Chondrocyte (in vitro differentiated cells): ENCODE measurements at places on chromosomes 12 and 14. TPM values are rescaled to one million over a fixed set of nuclear protein-coding genes. Genes with fewer than 3 reads are reported as not detected.

Gene PAH
- not detected in 3 replicates for total RNA-seq

Gene OASL
- not detected in 3 replicates for total RNA-seq

Gene ERP27
- total RNA-seq, result 0.73 to 0.87 TPM (median 0.77 TPM) in 3 replicates

Gene PLA2G1B
- 0.42 to 1.1 TPM in 2 of 3 replicates, not detected in the other for total RNA-seq

Gene BCL2L2
- total RNA-seq, result 21.8 to 34.2 TPM (median 25.9 TPM) in 3 replicates

Gene ZNF641
- 8.4 to 12.8 TPM (median 11.1 TPM) in 3 replicates for total RNA-seq

Gene CLECL1
- not detected in 3 replicates for total RNA-seq

DNA sequence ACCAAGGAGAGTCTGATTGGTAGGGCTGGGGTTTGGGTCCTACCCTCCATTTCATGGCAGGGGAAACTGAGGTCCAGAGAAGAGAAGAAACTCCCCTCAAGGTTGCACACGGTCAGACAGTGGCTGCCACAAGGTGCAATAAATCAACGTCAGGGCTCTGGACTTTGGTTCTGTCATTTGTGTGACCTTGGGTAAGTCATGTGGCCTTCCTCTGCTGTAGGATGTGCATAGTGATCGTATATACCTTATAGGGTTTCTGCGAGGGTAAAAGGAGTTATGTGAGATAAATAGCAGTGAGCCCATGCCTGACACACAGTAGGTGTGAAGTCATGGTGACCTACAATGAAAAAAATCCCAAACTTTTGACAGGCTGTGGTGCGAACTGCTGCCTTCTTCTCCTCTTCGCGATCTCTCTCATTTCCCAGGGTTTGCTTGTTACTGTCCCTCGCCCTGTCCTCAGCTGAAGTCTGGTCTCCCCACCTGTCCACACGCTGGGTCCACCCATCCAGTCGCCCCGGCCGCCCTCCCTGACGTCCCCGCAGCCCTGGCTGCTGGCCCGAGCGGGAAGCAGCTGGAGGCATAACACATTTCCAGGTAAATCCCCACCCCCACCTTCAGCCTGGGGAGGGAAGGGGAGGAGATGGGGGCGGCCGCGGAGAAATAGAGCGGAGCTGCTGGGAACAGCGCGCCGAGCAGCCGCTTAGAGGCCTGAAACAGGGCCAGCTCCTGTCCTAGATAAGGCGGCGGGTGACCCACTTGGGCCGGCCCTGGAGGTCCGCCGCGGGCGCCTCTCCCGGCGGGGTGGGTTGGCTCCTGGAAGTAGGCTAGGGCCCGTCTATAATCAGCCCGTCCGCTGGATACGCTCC, 1.8 kb upstream of the FAM222A start:
- H3K27me3 ChIP-seq, result no peaks in the 10 kb centered on the region
- H3K36me3 ChIP-seq, result no peaks in the 10 kb centered on the region
- H3K4me1 ChIP-seq, result peaks cover 3% of the 10 kb centered on the region

DNA sequence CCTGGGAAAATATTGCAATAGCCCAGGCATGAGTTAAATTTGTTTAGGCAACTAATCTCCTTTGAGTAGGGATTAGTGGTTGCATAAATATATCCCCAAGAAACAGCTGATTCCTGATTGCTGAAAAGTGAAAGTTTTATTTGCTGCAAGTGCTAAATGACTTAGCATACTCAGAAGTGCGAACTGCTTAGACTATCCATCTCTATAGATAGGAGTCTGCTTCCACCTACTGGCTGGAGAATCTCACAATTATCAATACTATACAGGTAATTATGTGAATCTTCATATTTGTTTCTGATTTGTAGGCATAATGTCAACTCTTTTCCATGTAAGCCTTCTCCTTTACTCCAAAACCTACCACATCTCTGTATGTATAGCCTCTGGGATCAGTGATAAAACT, 12.0 kb upstream of the SLCO1B3 start:
- H3K27me3 ChIP-seq, result no peaks in the 10 kb centered on the region
- no peak overlapping the region for H3K27ac ChIP-seq
- no peaks in the 10 kb centered on the region for H3K36me3 ChIP-seq
- no peaks in the 10 kb centered on the region for H3K4me1 ChIP-seq

DNA sequence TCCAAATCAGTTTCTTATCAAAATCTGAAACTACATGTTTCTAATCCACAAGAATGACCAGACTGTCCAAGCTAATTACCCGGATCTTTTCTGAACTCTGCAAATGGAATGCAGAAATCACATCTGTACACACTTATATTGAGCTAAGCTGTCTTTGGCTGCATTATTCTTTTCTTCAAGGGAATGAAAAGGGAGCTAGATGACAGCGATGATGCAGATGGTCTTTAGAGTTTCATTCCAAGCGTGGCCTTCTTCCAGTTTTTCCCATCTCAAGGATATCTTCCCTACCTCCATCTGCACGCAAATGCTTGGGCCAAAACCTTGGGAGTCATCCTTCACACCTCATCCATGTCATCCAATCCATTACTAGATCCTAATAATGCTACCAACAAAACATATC, 12.6 kb downstream of the KCNH5 start:
- no peak overlapping the region for H3K27ac ChIP-seq
- no peak overlapping the region for H3K4me3 ChIP-seq
- H3K4me1 ChIP-seq, result no peaks in the 10 kb centered on the region
- DNase-seq, result no peak

GRCh38 chr12:71069311-71069710, 88.5 kb downstream of the TSPAN8 start:
- no peaks in the 10 kb centered on the region for H3K4me1 ChIP-seq
- H3K36me3 ChIP-seq, result no peaks in the 10 kb centered on the region
- H3K4me3 ChIP-seq, result no peak overlapping the region
- DNase-seq, result no peak
- no peak overlapping the region for H3K27ac ChIP-seq
- H3K27me3 ChIP-seq, result no peaks in the 10 kb centered on the region

GRCh38 chr12:110002676-110003515, 3.7 kb downstream of the ANKRD13A start:
- no peak overlapping the region for H3K27ac ChIP-seq
- no peak overlapping the region for H3K4me3 ChIP-seq
- H3K4me1 ChIP-seq, result peaks cover 31% of the 10 kb centered on the region
- peaks cover 3% of the 10 kb centered on the region for H3K36me3 ChIP-seq
- no peak for DNase-seq
- no peaks in the 10 kb centered on the region for H3K27me3 ChIP-seq

DNA sequence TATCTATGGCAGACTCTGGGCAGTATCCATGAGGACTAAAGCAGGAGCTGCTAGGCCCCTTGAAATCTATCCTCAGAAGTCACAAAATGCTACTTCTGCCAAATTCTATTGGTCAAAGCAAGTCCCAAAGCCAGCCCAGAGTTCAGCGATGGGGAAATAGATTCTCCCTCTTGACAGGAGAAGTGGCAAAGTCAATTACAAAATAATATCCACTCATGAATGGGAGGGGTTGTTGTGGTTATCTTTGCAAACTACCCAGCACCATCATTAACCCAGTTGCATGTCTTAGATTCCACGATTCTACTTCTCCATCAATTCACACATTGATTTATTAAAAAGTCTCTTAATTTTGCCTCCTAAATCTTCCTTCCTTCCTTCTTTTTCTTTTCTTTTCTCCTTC, 30.7 kb upstream of the STXBP6 start:
- H3K4me3 ChIP-seq, result no peak overlapping the region
- no peaks in the 10 kb centered on the region for H3K36me3 ChIP-seq
- no peak overlapping the region for H3K27ac ChIP-seq
- H3K4me1 ChIP-seq, result no peaks in the 10 kb centered on the region
- no peak for DNase-seq

GRCh38 chr14:79036441-79036840, 866.3 kb downstream of the NRXN3 start:
- no peak for DNase-seq
- no peak overlapping the region for H3K4me3 ChIP-seq
- no peak overlapping the region for H3K27ac ChIP-seq
- H3K27me3 ChIP-seq, result peaks cover 4% of the 10 kb centered on the region
- H3K4me1 ChIP-seq, result no peaks in the 10 kb centered on the region

GRCh38 chr14:99803803-99804202, 10.6 kb downstream of the EML1 start:
- no peaks in the 10 kb centered on the region for H3K27me3 ChIP-seq
- no peaks in the 10 kb centered on the region for H3K36me3 ChIP-seq
- no peak overlapping the region for H3K4me3 ChIP-seq
- H3K27ac ChIP-seq, result no peak overlapping the region
- no peak for DNase-seq

DNA sequence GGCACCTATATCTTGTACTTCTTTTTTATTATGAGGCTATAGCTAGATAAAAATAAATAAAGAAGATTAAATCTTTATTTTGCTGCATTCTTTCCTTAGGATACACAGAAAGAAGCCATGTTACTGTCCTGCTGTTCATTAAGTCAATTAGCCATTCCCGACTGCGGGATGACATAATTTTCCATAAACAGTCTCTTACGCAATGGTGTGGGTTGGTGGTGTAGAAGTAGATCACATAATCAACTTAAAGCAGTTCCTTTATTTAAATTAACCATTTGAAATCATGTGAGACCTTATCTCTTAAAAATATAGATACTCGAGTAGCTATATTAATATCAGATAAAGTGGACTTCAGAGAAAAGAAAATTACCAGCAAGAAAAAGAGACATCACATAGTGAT, 40.2 kb downstream of the TAOK3 start:
- peaks cover 46% of the 10 kb centered on the region for H3K4me1 ChIP-seq
- H3K27me3 ChIP-seq, result no peaks in the 10 kb centered on the region
- H3K27ac ChIP-seq, result no peak overlapping the region
- no peaks in the 10 kb centered on the region for H3K36me3 ChIP-seq
- H3K4me3 ChIP-seq, result no peak overlapping the region
- no peak for DNase-seq

- peaks cover under 1% of the 10 kb centered on the region for H3K27me3 ChIP-seq
- DNase-seq, result no peak
- H3K4me3 ChIP-seq, result no peak overlapping the region
- H3K27ac ChIP-seq, result no peak overlapping the region
These were observed 43.1 kb upstream of the ABCC9 start for GRCh38 chr12:21984375-21984774.

- H3K27me3 ChIP-seq, result peaks cover 12% of the 10 kb centered on the region
- no peak overlapping the region for H3K4me3 ChIP-seq
- no peaks in the 10 kb centered on the region for H3K4me1 ChIP-seq
- DNase-seq, result no peak
- no peak overlapping the region for H3K27ac ChIP-seq
- no peaks in the 10 kb centered on the region for H3K36me3 ChIP-seq
These were observed 33.2 kb downstream of the STON2 start for GRCh38 chr14:81366884-81367283.

GRCh38 chr14:44564908-44565307, 57.8 kb upstream of the FSCB start:
- H3K4me3 ChIP-seq, result no peak overlapping the region
- no peak for DNase-seq
- no peaks in the 10 kb centered on the region for H3K36me3 ChIP-seq
- H3K27me3 ChIP-seq, result no peaks in the 10 kb centered on the region
- no peaks in the 10 kb centered on the region for H3K4me1 ChIP-seq
- no peak overlapping the region for H3K27ac ChIP-seq

GRCh38 chr12:89836026-89836425, 127.4 kb upstream of the ATP2B1 start:
- no peaks in the 10 kb centered on the region for H3K4me1 ChIP-seq
- no peak overlapping the region for H3K27ac ChIP-seq
- no peak overlapping the region for H3K4me3 ChIP-seq
- DNase-seq, result no peak

- no peak for DNase-seq
- no peak overlapping the region for H3K27ac ChIP-seq
- H3K4me1 ChIP-seq, result no peaks in the 10 kb centered on the region
- H3K4me3 ChIP-seq, result no peak overlapping the region
- H3K27me3 ChIP-seq, result no peaks in the 10 kb centered on the region
- no peaks in the 10 kb centered on the region for H3K36me3 ChIP-seq
These were observed 362.1 kb upstream of the STXBP6 start for GRCh38 chr14:25411781-25412757.

GRCh38 chr12:9587987-9588600, 19.6 kb downstream of the KLRB1 start:
- H3K4me3 ChIP-seq, result no peak overlapping the region
- no peaks in the 10 kb centered on the region for H3K36me3 ChIP-seq
- H3K27ac ChIP-seq, result no peak overlapping the region
- no peaks in the 10 kb centered on the region for H3K27me3 ChIP-seq
- no peak for DNase-seq

GRCh38 chr14:105220699-105221597, 27.4 kb upstream of the BTBD6 start:
- DNase-seq, result no peak
- no peaks in the 10 kb centered on the region for H3K27me3 ChIP-seq
- H3K4me1 ChIP-seq, result no peaks in the 10 kb centered on the region
- H3K4me3 ChIP-seq, result no peak overlapping the region
- no peak overlapping the region for H3K27ac ChIP-seq

DNA sequence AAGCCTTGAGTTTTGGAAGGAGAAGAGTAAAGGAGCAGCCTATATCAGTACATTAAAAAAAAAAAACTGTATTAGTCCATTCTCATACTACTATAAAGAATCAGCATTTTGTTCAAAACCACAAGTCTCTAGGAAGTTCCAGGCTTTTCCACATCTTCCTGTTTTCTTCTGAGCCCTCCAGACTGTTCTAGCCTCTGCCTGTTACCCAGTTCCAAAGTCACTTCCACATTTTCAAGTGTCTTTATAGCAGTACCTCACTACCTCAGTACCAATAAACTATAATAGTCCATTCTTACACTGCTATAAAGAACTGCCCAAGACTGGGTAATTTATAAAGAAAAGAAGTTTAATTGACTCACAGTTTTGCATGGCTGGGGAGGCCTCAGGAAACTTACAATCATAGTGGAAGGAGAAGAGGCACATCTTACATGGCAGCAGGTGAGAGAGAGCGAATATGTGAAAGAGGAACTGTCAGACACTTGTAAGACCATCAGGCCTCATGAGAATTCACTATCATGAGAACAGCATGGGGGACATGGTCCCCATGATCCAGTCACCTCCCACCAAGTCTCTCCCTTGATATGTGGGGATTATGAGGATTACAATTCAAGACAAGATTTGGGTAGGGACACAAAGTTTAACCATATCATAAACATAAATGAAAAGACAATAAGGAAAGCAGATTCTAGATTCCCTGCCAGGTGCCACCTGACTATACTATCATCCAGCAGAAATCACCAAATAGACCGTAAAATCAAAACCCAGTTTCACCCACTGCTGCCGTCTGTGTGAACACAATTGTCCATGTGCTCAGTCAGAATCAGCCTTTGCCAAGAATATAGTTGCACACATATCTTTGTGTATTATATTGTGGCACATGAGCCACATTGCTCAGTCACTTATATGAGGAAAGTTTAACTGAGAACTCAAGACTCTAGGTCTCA, 27.8 kb downstream of the TOGARAM1 start:
- no peak for DNase-seq
- peaks cover 3% of the 10 kb centered on the region for H3K4me1 ChIP-seq
- no peak overlapping the region for H3K4me3 ChIP-seq
- H3K27ac ChIP-seq, result no peak overlapping the region
- no peaks in the 10 kb centered on the region for H3K27me3 ChIP-seq

DNA sequence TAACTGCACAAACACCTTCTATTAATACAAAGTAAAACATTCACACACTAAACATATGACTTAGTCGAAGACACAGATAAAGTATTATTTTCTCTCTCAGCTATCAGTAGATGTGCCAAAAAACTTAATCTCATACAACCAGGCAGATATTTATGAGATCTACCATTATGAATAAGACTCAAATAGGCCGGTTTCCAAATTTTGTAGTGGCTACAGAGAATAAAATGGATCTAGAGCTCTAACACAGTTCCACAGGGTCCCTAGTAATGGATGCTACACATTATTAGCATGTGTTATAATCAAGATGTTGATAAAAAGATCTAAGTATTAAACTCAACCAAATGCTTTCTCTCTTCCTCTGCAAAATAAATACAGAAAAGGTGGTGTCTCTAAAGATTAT, 10.4 kb downstream of the SAV1 start:
- peaks cover 16% of the 10 kb centered on the region for H3K36me3 ChIP-seq
- no peaks in the 10 kb centered on the region for H3K27me3 ChIP-seq
- peak overlapping the region; percentile 78 for H3K27ac ChIP-seq
- no peak for DNase-seq
- peaks cover 60% of the 10 kb centered on the region for H3K4me1 ChIP-seq
